ENCODE measurements at places on chromosomes 7 and 10.

GRCh38 chr10:123119081-123119480, 16.7 kb upstream of the HMX3 start:
- no peak for DNase-seq

- no peak for DNase-seq
Measured at GRCh38 chr10:6473430-6473829, 106.6 kb downstream of the PRKCQ start.

DNA sequence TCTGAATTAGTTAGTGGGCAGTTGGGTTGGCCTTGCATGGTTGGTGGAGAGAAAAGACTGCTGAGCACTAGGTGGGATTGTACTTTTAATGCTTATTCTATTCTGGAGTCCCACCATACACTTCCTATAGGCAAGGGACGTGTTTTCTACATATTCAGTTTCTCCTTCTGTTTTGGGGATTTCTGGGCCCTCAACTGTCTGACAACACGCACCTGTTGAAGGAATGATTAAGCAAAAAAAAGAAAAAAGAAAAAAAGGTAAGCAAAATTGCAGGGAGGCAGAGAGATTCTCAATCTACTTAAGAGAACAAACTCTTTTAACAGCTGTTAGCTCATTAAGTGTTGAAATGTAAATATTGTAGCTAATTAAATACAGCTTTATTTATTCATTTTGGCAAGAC, 541.3 kb downstream of the CALN1 start:
- DNase-seq, result no peak

DNA sequence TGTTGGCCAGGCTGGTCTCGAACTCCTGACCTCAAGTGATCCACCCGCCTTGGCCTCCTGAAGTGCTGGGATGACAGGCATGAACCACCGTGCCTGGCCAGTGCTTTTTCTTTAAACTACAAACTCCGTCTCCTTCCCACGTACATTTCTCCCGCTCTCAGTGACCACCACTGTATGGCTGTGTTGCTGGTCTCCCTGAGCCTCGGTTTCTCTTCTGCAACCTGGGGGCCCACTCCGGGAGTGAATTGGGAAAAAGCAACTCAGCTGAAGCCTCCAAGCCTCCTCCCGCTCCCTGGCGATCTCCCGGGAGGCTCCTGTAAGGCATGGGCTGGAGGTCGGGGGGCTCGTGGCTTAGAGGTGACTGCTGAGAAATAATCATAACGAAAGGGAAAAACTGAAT, 136.3 kb downstream of the ELFN1 start:
- no peak for DNase-seq

GRCh38 chr10:117896517-117896916, 150.2 kb downstream of the RAB11FIP2 start:
- no peak for DNase-seq

GRCh38 chr10:15141136-15142054, 27.1 kb downstream of the NMT2 start:
- DNase-seq, result peak; percentile 2

DNA sequence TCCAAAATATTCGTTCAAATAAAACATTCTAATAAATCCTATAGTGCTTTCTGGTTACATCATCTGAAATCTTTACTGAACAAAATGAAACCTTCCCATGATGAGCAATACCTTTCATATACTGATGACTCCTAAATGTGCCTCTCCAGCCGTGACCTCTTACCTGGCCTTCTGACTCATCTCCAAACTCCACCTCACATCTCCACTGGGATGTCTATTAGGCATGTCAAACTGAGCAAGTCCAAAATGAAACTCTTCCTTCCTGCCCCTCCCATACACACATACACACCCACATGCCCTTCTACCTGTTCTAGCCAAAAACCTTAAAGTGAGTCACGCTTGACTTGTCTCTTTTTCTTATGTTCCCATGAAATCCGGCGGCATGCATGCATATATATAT, 22.9 kb downstream of the GSAP start:
- DNase-seq, result no peak

- DNase-seq, result no peak
Measured at GRCh38 chr10:124589491-124590041, 127.9 kb downstream of the LHPP start.

DNA sequence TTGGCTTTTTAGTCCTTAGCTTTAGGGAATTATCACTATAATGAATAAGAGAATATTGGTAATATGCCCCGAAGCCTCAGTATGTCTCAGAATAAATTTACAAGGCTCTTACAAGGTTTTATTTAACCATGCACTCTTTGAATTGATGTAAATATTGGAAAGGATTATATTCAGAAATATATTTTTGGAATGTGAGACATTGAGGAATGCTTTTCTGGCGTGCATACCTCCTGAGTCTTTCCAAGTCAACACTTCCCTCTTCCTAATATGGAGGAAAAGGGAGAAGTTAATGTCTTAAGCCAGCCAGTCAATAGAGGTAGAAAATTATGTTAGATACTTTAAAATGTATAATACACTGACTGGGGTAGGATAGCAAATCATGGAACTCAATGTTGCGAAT, 1.2 kb upstream of the OR2F1 start:
- no peak for DNase-seq

DNA sequence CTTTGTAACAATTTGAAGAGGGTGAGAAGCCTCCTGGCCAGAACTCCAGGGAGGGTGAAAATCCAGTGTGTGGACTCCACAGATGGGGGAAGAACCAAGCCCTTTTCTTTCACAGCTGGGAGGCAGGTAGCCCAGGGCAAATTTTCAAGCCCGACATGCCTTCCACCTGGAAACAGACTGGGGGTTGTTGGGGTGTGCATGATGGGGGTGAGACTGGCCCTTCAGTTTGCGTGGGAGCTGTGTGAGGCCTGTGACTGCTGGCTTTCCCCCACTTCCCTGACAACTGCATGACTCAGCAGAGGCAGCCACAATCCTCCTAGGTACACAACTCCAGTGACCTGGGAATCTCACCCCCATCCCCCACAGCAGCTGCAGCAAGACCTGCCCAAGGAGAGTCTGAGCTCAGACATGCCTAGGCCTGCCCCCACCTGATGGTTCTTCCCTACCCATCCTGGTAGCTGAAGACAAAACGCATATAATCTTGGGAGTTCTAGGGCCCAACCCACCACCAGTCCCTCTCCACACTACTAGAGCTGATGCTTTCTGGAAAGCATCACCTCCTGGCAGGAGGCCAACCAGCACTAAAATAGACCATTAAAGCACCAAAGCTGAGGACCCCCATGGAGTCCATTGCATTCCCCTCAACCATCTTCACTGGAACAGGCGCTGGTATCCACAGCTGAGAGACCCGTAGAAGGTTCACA, 445.4 kb downstream of the TFEC start:
- DNase-seq, result no peak

GRCh38 chr7:134480730-134481129, 21.8 kb upstream of the AKR1B1 start:
- DNase-seq, result no peak

DNA sequence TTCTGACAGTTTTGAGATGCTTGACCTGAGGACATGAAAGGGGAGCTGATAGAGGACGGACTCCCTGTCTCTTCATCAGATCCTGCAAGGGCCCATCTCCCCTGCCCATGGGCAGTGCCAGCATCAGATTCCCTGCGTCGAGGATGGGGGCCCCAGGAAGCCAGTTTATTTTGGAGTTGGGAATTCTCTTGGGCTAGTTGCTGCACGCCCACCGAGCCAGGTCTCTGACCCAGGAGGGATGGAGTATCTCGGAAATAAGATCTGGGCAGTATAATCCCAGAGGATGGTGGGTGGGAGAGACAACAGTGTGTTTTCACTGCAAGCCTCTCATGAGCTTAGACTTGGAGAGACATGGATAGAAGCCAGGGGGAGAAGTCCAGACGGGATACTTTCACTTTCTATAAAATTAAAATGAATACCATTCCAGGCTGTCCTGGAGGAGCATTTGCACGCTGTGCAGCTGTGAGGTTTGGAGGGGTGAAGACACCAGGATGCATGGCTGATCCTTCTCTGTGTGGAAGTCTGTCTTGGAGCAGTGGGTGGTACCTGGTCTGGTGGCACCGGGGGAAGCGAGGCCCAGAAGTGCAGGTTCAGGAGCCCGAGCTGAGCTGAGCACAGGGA, 25.8 kb downstream of the DOCK1 start:
- DNase-seq, result no peak

DNA sequence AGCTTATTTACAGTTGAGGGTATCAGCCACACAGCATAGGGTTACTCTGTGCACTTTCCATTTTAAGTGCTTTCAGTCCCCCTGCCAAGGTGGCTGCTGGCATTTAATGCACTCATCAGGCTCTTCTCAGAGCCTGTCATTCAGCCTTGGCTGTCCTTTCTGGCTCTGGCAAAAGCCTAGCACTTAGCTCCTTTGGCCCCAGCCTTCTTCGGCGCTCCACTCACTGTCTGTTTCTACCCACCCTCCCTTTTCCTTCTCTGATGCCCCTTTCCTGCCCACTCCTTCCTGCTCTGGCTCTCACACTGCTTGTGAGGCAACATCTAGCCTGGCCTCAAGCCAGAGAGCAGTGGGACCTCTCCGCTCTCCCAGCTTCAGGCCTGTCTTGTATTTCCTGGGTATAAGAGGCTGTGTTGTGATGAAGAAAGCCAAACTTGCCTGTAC, 60.2 kb downstream of the WIPF3 start:
- no peak for DNase-seq

DNA sequence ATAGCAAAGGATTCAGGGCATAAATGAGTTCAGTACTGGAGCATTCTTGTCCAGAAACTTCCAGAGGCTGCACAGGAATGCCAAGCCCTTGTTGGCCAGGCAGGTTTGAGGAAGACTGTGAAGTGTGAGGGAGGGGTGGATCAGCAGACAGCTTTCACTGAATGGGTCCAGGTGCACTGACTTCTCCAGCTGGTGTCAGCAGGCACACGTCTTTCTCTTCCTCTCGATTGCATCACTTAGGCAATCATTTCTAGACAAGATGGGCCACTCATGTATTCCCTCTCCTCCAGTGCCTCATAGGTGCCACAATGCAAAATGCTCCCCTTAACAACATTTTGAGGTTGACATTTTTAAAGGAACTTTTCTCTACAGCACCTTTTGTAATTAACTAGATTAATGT, 15.6 kb upstream of the PLEKHS1 start:
- DNase-seq, result no peak

- peak; percentile 90 for DNase-seq
Measured at GRCh38 chr7:94054130-94054529, 50.0 kb upstream of the BET1 start.

DNA sequence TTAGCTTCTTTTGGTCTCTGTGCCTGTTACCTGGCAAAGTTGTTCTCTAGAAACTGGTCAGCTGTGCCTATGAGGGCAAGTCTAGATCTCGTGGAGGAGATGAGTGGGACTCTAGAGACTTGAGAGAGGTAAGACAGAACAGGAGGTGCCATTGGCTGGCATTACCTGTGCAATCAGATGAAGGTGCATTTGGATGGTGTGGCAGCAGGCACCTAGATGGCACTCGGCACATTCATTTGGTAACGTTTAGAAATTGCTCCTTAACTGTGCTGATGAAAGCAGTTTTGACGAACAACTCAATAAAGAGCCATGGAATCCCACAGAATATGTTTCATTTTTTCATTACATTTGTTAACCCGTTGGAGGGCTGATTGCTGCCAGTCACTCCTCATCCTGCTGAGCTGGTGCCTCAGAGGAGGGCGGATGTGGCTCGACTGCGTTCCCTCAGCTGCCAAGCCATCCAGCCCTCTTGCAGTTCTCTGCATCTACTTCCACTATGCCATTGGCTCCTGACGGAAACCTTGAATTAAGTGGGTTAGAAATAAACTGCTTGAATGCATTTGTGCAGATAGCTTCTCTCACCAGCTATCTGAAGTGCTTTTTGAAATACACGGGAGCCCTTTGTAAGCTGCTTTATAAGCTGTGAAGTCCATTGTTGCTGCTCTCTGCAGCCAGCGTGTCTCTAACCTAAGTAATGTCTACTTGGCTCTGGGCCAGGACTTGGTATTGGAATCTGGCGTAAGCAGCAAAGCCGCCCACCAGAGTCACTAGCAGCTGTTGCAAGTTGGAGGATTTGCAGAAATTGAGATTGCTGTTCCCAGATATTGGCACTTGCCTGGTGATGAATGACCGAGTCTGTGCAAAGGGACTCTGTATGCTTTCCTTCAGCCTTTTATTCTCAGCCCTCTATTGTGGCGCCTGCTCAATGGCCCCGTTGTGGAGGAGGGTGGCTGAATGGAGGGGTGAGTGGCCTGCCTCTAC, 87.4 kb downstream of the LRRC4 start:
- DNase-seq, result peak; percentile 89

GRCh38 chr10:117342641-117343040, 32.6 kb downstream of the PDZD8 start:
- no peak for DNase-seq

DNA sequence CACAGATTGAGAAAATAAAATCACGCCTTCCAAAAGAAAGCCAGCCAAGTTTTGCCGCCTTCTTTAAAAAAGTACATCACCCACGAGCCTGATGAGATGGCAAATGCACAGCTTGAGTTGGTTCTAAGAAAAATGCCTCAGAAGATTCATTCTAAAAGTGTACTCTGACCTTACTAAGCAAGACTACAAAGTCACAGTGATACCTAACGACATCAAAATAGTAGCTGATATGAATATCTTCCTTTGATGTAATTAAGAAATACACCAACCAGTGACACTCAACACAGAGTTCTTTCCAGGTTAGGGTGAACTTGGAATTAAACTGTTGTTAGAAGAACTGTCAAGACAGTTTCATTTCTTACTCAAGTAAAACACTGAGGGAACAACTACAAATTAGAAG, 78.0 kb upstream of the AMPH start:
- no peak for DNase-seq
